ENCODE measurements at places on chromosomes 7 and 10.

DNA sequence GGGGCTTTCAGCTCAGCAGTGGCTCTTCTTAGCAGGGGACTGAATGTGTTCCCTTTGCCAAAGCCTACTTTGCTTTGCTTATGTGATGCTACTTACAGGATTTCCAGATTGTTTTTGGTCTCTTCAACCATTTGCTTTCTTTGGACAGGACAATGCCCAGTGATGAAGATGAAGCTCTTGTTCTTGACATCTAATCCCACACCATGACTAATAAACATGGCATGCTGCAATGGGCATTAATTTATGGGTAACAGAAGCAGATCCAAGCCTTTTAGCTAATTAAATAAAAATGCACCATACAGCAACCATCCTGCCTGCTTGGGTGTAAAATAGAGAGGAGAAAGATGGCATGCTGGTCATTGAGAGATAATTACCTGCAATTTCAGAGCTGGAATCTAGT is 175.5 kb upstream of the ITGB1 start:
- DNase-seq = peak; percentile 40

GRCh38 chr10:63227207-63227895 is 94.2 kb downstream of the NRBF2 start:
- peak; percentile 46 for DNase-seq

DNA sequence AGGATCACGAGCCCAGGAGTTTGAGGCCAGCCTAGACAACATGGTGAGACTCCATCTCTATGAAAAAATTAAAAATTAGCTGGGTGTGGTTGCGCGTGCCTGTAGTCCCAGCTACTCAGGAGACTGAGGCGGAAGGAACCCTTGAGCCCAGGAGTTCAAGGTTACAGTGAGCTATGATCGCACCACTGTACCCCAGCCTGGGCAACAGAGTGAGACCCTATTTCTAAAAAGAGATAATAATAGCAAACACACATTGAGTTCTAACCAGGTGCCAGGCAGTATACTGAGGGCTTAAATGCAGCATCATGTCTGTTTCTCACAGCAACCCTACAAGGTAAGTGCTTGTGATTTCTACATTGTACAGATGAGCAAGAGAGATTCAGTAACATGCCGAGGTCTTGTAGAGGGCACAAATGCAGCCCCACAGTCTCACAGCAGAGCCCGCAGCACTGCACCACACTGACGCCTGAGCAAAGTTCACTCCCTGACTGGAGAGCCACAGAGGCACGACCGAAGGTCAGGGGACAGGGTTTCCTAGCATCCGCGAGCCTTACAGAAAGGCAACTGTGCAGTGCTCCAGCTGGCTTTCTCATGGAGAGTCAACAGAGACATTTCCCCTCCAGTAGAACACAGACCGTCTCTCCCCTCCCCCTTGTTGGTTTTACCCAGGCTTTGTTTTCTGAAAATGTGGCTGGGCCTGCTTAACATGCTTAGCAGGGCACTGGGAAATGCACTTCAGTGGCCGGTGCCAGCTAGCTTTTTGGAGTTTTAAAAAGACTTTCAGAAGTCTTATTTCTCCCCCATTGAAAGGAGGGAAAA is 36.5 kb downstream of the PDSS1 start:
- no peak for DNase-seq

DNA sequence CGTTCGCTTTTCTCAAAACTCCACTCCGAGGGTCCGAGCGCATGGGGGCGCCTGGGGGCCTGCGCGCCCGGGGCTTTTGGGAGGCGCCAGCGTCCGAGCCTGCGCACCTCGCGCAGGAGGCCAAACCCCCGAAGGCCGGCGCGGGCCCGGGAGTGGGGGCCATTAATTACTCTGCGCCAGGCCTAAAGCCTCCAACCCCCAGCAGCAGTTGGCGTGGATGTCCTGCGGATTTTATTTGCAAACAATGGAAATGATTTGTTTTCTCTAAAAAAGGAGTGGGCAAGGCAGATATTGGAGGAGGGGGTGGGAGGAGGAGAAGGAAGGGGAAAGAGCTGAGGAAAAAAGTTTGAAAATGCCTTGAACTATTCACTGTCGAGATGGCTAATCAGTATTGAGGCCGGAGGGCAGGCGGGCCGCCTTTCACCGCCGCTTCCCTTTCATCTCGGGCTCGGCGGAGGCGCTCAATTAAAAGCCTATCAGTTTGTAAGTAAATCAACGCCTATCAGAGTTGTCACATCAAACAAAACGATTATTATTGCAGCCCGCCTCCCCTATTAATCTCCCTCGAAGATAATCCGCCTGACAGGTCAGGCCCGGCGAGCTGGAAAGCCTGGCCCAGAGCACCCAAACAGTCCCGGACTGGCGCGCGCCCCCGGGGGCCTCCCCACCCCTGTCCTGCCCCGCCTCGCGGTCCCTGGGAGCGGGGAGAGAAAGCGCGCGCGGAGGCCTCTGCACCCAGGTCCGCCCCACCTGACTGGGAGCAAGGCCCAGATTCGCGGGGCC is 3.4 kb upstream of the ZNF503 start:
- peak; percentile 18 for DNase-seq

DNA sequence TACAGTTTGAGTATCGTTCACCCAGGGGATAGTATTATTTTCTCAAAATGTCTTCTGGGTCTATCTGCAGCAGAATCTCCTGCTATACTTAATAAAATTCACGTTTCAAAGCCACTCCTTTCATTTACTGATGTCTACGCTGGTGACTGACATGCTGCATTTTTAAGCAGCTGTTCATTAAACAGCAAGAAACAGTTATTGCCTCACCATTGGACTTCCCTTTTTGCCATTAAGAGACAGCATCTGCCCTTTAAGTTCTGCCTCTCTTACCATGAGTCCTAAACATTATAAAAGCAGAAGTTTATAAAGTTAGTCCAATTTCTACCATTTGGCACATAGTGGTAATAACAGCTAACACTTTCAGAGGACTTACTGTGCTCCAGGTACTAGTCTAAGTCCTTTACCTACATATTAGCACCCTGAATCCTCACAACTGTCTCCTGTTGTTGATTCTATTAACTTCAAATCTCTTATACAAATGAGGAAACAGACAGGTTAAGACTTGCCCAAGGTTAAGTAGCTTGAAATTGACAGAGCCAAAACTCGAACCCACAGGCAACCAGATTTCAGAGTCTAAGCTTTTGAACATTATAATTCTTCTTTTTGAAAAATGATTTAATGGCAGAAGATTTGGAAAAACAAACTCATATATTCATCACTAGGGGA is 169.5 kb downstream of the SNX13 start:
- DNase-seq = no peak

- DNase-seq = no peak
Measured at GRCh38 chr10:104334965-104335650, 3.2 kb downstream of the ITPRIP start.

DNA sequence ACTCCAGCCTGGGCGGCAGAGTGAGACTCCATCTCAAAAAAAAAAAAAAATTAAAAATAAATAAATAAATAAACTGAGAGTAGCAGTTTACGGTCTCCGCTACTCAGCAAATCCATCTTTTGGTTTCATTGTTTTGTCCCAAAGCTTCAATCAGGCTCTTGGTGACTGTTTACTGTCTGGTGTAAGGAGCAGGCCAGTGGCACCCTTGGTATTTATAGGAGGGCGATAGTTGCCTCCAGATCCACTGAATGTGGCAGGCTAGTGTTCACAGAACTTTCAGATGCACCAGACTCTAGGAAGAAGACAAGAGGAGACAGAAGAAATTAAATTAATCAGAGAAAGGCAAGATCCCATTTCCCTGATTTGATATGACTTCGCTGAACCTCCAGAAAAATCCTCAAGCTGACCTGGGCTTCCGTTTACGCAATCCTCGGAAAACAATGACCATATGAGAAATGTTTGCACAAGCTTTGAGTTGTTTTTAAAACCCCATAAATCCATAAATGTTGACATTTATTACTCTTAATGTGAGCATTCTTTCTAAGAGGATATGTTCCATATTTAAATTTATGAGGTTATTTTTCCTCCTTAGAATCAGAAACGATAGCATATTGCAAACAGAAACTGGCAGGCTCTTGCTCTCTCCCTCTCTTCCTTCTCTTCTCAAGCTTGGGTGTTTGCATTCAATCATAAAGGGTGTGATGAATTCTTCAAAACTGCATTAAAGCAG is 7.1 kb upstream of the MUC3A start:
- no peak for DNase-seq

Measured in fibroblast of upper back skin (primary cell).